ENCODE measurements at places on chromosomes 2 and 18. TPM values are rescaled to one million over a fixed set of nuclear protein-coding genes. Genes with fewer than 3 reads are reported as not detected.

The SPEG gene
- 1.4 TPM for total RNA-seq

The PRKAG3 gene
- not detected for total RNA-seq

The TMEFF2 gene
- total RNA-seq = not detected

The SPOPL gene
- 26.1 TPM for total RNA-seq

The MAP2 gene
- 23.2 TPM for total RNA-seq

The TSGA10 gene
- total RNA-seq = 3.3 TPM
